NCI-H526 treated with DMSO at 0.1 percent for 48 hours (cell line): ENCODE measurements at places on chromosomes 6 and 20.

- no peak for DNase-seq
Observed at GRCh38 chr20:44727039-44727438, 11.9 kb downstream of the CCN5 start.

GRCh38 chr20:21708738-21709534 is 3.5 kb downstream of the PAX1 start:
- DNase-seq, result no peak

DNA sequence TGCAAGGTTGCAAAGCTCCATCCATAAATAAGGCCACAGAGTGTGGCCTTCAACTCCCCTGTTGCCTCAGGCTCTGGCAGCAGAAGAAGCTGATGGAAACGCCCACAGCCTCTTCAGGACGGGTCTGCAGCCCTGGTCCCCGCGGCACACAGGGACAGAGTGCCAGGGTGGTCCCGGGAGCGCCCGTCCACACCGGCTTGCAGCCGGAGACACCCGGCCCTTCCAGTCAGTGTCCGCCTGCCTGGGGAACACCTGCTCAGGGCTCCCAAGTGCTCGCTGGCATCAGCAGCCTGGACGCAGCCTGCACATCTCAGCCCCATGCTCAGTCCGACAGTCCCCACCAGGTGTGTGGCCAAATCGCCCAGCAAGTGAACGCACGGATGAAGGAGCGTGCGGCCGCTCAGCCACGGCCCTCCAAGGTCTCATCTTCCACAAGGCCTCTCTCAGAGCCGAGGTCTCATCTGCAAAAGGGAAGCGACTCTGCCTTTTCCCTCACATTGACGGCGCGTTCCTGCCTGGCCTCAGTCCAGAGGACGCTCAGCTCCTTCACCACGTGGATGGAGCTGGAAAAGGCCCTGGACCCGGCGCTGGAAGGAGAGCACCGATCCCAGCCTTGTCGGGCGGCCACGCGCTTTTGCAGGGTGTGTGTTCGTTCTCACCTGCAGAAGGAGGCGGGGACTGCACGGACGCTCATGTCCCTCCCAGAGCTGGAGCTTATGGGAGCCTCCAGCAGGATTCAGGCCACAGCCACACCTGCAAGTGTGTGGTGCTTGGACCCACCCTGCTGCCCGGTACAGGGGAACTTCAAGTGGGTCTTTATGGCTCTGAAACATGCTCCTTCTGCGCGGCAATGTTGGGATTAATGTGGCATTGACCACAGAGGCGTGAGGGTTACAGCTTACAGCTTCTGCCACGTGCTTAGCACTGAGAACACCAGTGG is 180.4 kb downstream of the DLL1 start:
- no peak for DNase-seq

DNA sequence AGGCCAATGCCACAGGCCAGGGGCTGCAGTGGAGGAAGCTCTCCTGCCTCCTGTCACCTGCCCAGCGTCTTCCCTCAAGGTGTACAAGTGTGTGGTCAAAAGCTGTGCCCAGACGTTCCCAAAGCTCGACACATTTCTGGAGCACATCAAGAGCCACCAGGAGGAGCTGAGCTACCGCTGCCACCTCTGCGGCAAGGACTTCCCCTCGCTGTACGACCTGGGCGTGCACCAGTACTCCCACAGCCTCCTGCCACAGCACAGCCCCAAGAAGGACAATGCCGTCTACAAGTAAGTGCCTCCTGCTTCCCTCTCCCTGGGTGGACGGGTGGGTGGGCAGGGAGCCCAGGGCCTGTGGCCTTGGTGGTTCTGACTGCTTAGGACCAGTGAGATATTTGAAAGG is 38.2 kb downstream of the ZNF341 start:
- DNase-seq, result no peak

DNA sequence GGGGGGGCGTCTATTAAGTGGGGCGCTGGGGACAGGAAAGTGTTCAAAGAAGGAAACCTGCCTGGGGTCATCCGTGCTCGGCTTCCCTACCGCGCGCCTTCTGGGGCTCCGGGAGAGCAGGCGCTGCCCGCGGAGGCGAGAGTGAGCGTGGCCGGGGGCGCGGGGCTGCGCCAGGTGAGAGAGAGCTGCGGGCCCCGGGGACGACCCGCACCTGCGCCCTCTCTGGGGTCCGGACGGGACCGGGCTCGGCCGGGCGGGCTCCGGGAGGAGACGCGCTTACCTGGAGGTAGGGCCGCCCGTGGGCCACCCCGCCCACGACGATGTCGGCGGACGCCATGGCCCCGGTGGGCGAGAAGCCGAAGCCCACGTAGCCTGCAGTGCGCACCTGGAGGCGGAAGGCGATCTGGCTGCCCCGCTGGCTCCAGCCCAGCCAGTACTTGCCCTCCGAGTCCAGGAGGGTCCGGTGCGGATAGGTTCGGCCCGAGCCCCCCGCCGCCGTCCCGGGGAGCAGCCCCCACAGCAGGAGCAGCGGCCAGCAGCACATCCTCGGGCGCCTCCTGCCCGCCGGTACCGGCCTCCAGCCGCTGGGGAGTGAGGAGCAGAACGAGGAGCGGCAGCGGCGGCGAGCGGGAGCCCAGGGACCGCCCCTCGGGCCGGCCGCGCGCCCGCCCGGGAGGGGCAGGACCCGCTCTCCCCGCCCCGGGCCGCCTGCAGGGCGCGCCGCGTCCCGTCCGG is at the start of gene MOXD1:
MOXD1 (minus strand) TSS at position 593 of the 735 bp plus-strand sequence; CDS start at position 544, 49 bp downstream.
- DNase-seq, result no peak

- DNase-seq, result no peak
Observed at GRCh38 chr20:61881416-61881815, 184.3 kb downstream of the TAF4 start.

- DNase-seq, result no peak
Observed at GRCh38 chr6:105746509-105746908, 339.6 kb upstream of the PRDM1 start.

DNA sequence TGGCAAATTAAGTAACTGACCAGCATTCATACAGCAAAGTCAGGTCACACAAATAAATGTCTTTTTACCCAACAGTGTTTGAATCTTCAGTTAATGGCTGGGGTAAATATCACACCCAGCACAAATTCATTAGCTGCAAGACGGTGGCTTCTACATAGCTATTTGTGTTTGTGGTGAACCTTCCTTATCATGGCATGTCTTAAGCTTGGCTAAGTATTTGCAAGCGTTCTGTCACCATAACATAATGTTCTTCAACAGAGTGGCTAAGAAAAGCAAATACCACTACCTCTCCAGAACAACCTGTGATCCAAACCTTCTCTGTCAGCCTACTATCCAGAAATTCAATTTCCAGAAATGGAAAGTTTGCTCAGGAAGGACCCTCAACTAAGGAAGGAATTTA is 255.6 kb upstream of the TAB2 start:
- DNase-seq, result no peak

DNA sequence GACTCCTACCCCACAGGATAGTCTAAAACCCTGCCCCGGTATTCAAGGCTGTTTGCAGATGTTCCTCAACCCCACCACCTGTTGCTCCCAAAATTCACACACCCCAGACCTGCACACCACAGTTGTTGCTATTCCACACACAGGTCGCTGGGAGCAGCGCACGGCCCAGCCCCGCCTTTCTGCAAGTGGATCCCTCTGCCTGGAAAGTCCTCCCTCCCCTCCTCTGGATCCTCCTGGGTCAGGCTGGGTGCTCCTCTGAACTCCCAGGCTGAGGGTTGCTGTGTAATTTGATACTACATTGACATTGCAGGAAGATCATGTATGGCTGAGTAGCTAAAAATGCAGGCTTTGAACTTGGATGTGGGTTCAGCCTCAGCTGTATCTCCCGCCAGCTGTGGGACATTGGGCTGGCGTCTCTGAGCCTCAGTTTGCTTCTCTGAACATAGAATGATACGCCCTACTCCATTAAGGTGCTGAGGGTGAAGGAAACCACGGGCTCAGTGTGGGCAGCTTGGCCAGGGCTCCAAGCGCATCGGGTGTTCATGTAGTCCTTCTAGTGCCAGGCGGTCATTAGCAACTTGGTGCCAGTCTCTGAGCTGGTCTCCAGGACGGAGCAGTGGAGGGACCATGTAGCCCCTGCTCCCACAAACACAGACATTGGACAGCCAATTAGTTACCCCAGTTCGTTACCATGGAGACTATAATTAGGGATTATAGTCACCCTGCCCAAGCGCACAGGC is 13.9 kb upstream of the CCN5 start:
- peak; percentile 27 for DNase-seq

- DNase-seq, result peak; percentile 96
Observed at GRCh38 chr6:34650823-34651222, 45.7 kb downstream of the ILRUN start.

DNA sequence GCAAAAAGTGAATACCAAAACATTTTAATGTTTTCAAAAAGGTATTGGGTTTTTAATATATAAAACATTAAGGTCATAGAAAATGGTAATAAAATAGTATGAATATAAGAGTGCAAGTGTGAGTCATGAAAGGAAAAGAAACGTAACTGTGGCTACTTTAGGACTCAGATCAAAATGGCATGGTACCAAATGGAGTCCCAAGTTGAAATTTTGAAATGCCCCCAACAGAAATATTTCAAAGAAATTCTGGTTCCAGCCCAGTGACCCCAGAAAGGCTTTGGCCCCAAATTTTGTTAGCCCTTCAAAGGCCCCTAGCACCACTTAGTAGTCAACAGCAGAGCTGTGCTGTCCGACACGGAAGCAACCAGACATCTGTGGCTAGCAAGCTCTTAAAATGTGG is 6.0 kb downstream of the COL12A1 start:
- no peak for DNase-seq

DNA sequence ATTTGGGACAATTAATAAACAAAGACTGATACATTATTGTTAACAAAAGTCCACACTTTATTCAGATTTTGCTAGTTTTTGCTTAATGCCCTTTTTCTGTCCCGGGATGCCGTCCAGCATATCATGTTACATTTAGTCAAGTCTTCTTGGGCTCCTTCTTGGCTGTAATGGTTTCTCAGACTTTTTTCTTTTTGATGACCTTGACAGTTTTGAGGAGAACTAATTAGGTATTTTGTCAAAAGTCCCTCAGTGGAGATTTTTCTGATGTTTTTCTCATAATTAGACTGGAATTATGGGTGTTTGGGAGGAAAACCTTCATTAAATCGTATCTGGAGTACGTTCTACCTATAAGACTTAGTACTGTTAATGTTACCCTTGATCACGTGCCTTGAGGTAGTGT is 177.2 kb downstream of the MCHR2 start:
- DNase-seq, result no peak

- no peak for DNase-seq
Observed at GRCh38 chr6:108535114-108535742, 25.5 kb upstream of the FOXO3 start.

- DNase-seq, result peak; percentile 57
Observed at GRCh38 chr6:142112451-142113061, 20.2 kb upstream of the GJE1 start.

GRCh38 chr20:36579996-36580545 is 6.7 kb downstream of the TGIF2 start:
- no peak for DNase-seq

DNA sequence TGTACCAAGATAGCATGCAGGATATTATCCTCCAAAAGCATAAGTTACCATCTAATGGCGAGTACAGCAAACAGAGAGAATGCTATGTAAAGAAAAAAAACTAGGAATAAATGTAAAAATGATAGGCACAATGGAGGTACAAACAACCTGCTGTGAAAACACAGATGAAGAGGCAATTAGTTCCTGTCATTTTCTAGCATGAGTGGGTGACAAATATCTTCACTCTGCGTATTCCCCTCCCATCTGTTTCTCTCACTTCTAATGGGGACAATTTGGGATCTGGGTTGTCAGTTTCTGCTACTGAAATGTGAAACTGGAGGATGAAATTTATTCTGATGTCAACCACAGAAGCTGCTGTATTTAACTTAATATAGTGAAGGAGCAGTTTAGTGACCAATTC is 11.7 kb upstream of the PTPRK start:
- DNase-seq, result no peak

GRCh38 chr20:17622851-17623508 is 53.1 kb downstream of the DSTN start:
- DNase-seq, result no peak

GRCh38 chr6:150207931-150208570 is 65.2 kb downstream of the PPP1R14C start:
- DNase-seq, result no peak

GRCh38 chr6:36666826-36667591 is 11.5 kb upstream of the CDKN1A start:
- peak; percentile 58 for DNase-seq

- DNase-seq, result no peak
Observed at GRCh38 chr6:124445581-124445980, 516.7 kb upstream of the RNF217 start.

GRCh38 chr6:4316867-4317400 is 181.6 kb upstream of the ECI2 start:
- no peak for DNase-seq

DNA sequence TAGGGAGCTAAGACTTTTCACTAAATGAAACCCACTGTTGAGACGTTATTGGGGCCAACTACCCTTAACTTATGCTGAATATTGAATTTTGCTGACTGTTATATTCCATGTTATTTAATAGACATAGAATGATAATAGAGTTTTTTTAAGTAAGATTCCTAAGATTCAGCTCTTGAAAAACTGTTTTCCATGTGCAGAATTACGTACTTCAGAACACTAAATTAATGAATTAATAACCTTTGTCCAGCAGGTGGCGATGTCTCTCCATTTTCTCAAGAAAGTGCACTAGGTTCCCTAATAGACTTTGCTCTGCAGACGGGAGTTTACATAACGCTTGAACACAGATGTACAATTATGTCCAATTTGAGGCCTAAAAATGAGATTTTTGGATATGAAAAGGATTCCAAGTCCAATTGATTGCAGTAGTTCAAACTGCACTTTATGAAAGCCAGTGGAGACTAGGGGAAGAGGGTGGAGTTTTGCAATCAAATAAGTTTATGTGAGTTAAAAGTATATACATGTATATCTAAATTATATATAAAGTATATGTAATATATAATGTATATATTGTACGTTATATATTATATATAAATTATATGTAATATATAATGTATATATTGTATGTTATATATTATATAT is 282.1 kb downstream of the UST start:
- DNase-seq, result peak; percentile 75

DNA sequence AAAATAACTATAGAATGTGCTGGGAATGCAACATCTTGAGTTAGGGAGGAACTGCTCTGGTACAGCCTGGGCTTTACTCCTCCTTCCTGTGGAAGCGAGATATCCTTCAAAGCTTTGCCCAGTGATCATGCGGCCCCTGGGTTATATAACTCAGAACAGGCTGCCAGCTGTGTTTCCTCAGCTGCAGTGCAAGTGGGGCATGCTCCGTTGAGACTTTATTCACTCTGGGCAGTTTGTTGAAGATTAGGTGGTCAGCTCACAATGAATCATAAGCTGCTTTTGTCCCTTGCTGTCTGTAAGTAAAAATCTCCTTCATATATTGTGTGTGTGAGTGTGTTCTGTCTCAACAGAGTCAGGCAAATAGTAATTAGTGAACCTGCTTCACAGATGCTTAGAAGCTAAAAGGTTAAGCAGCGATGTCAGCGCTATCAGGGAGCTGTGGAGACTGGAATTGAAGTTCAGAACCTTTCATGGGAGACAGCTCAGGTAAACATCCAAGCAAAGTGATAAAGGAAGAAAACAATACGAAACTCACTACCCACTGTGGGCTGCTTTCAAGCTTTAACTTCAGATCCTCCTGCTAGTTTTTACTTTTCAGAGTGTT is 688.4 kb downstream of the HTR1B start:
- no peak for DNase-seq
